ENCODE measurements at places on chromosomes 4 and X.

GRCh38 chr4:242121-242848, 63.0 kb downstream of the ZNF732 start:
- DNase-seq, result peak; percentile 55

- no peak for DNase-seq
These were observed 53.2 kb upstream of the CHRNA9 start for GRCh38 chr4:40281913-40282312.

DNA sequence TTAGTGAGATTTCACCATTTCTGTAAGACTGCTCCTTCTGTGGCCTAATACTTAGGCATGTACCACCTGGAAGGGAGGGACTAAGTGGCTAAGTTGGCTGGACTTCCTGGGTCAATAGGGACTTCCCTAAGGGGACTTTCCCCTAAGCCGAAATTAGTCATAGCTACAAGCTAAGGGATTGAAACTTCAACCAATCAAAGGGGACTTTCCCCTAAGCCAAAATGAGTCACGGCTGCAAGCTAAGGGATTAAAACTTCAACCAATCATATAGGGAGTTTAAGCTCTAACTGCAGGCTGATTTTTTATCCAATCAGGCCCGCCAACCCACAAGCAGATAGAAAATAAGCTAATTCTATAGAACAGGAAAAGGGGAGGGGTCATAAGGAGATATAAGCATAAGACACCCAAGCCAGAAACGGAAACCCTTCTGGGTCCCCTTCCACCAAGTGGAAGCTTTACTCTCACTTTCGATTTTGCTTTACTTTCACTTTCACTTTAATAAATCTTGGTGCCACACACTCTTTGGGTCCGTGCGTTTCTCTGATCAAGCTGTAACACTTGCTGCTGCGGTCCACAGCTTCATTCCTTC, 382.8 kb downstream of the KLHL4 start:
- DNase-seq, result peak; percentile 0

DNA sequence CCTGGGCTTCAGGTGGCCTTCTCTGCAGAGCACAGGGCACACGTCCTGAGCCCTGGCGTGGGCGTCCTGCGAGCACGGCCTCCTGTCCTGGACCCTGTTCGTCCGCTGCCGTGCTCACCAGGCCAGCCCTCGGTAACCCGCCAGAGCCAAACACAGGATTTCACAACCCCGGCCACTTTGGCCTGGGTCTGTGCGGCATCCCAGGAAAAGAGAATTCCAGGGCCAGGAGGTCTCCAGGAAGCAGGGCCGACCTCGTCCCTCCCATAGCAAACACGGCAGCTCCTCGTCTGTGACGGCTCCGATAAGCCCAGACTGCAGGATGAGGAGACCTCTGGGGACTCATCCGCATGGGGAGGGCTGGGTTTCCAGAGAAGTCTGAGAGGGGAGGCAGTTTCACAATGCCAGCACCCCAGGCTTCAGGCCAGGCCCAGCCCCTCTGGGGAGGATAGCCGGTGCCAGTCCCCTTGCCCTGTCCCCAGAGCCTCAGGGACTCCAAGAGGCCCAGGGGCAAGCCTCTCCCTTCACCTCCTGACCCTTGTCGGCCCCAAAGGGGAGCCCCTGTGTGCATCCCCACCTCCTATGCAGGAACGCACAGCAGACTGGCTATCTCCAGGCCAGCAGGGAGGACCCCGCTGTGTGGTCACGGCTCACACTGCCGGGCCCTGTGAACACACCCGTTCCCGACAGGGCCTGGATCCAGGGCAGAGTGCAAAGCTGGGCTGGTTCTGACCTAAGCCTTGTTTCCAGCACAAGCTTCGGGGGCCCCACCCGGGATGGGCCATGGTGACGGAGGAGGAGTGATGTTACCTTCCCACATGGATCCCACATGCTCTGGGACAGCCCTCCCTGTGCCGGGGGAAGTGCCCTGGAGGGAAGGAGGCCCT, 22.3 kb upstream of the HTRA3 start:
- DNase-seq, result no peak

DNA sequence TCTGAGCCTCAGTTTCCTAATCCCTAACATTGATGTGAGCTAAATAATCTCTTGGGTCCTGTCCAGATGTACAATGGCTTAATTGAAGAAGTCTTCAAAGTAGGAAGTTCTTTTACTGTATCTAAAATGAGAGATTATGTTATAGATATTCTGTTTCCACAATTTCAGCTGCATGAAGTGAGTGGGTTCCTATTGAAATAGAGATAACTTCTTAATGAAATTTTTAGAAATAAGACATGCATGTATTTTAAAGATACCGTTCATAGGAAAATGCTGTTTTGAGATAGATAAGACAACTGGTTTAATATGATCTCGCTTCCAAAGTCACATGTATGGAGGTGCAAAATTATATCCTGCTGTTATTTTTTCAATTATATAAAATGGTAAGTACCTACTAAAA, 71.9 kb downstream of the CLDN22 start:
- no peak for DNase-seq

DNA sequence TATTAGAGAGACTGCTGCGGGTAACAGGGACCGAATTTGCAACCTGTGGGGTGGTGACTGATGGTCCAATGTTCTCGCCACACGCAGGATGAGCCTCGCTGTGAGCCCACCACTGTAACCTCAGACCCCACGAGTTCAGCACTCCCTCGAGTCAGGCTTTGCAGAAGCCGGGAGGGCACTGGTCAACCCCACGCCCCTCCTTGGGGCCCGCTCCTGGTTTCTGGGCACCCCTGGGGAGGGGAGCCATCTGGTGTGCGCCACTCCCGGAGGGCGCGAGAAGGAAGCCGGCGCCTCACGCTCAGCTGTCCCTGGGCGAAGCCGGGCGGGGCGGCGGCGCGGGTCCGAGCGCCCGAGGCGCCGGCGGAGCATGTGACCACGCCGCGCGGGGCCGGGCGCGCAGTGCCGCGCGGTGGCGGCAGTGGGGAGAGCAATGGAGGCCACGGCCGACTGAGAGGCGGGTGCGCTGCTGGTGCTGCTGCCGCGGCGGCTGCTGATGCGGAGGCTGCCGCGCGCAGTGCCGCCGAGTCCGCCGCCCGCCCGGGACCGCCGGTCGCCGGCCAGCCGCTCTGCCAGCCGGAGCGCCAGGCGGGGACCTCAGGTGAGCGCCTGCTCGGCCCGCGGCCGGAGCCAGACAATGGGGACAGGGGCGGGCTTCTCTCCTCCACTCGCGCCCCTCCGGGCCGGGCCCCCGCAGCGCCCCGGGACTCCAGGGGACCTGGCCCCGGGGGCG, 100.1 kb downstream of the CEP135 start:
- DNase-seq, result no peak

DNA sequence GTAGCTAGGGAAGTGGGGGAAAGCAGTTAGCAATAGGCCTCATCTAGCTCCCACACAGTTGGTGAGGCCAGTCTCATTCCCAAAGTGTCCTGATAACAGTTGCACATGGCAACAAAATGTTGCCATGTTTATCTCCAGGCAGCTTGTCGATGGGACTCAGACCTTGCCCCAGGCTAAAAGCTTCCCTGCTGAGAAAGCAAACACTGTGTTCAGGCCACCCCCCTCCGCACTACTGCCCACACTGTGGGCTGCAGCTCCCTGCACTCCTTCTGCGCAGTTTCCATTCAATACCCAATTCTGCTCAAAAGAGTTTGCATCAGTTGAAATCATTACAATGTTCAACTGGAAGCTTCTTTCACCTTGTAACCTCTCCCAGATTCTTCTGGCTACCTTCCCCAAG, 287.8 kb upstream of the GK2 start:
- DNase-seq, result no peak

GRCh38 chrX:120549483-120550452, 11.0 kb downstream of the CUL4B start:
- no peak for DNase-seq

DNA sequence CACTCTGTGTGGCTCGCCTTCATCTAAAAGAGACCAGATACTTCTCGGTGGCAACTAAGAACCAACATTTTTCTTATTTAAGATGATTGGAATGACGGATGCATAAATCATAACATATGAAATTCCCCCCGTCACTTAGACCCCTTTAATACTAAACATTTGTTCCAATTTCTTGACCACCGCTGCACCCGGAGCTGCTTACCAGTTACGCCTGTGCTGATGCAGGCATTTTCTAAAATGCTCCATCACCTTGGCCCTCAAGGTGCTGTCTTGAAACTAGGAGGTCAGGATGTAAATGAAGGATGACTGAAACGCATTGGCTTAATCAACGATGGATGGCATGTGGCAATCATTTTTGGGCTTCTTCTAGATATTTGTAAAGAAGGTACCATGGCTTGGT, 130.0 kb downstream of the CPZ start:
- no peak for DNase-seq

DNA sequence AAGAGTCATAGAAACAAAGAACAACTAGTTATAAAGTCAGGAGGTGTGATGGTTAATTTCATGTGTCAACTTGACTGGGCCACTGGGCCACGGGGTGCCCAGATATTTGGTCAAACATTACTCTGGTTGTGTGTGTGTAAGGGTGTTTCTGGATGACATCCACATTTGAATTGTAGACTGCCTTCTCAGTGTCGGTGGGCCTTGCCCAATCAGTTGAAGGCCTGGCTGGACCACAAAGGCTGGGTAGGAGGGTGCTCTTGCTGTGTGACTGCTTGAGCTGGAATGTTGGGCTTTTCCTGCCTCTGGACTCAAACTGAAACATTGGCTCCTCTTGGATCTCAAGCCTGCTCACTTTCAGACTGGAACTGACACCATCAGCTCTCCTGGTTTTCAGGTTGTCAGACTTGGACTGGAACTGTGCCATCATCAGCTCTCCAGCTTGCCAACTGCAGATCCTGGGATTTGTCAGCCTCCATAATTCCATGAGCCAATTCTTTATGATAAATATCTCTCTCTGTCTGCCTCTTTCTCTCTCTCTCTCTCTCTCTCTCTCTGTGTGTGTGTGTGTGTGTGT, 41.4 kb downstream of the CLDN34 start:
- DNase-seq, result no peak

DNA sequence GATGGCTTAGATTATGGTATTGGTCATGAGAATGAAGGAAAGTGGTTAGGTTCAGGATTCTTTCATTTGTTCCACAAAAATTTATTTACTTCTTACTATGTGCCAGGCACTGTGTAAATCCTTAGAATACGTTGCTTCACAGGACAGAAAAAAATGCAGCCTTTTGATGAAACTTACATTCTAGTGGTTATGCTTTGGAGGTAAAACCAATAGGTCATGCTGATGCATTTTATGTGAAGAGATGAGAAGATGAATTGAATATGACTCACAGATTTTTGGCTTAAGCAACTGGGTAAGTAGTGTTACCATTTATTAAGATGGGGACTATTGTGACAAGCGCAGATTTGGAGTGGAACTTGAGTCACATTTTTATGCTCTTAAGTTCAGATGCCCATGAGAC, 165.3 kb downstream of the GLRA2 start:
- no peak for DNase-seq

DNA sequence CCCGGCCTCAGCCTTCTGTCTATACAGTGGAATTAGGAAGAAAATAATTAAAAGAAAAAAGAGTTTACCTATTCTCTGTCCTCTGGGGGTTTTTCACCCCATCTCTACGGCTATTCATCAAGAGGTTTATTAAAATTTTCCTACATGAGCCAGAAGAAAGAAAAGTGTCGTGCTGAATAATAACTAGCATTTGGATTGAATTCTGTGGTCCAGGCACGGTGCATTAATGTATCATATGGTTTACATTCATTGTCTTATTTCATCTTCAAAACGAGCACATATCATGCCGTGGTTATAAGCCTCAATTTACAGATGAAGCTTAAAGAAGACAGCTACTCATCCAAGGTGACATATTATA, 5.4 kb upstream of the NAA15 start:
- no peak for DNase-seq

DNA sequence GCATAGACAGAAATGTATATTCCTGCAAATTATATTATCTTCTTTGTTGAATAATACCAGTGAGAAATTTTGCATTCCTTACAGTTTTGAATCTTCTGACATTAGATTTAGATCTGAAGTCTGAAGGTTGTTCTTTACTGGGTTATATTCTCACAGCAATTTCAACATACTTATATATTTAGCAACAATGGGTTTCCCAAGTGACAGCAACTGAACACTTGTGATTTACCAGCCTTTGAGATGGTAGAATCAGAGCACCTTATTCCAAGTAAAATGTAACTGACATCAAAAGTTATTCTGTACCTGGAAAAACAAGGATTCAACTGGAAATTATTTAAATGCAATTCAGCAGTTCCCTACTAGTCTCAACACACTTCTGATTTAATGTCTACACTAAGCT, 66.0 kb downstream of the RELL1 start:
- no peak for DNase-seq

- DNase-seq, result no peak
These were observed 1.0 kb upstream of the SUV39H1 start for GRCh38 chrX:48695534-48695896.

DNA sequence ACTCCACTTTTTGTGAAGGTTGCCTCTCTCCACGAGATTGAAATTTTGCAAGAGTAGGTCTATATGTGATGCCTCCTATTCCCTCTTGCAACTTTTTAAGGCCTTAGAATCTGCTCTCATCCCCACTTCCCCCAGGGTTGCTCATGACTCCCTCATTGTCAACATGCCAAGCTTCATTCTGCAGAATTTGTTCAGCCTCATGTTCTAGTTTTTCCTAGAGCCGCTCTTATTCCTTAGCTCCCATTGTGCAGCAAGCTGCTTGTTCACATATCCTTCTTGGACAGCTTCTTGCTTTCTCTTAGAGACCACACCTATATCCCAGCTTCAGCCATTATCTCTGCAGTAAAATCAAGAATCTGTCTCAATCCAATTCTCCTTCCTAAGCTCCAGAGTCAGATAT, 82.4 kb downstream of the CNGA2 start:
- no peak for DNase-seq

- DNase-seq, result no peak
These were observed 293.4 kb upstream of the TENM3 start for GRCh38 chr4:181949704-181950312.

- DNase-seq, result no peak
These were observed 15.9 kb downstream of the AREG start for GRCh38 chr4:74460833-74461232.

GRCh38 chr4:122815248-122815647, 11.4 kb upstream of the FGF2 start:
- DNase-seq, result no peak

DNA sequence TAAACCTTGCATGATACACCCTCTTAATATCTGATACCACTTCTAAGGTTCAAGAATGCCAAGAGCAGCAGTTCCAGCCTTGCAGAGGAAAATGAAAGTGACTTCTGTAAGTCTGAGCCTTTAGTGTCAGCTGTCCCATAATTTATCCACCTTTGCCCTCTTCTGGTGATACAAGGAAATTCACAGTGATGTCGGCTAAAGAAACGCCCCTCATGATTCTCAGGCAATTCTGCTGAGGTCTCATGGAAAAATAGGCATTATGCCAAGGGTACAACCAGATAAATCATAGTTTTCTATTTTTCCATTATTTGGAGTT, 172.2 kb upstream of the CXCL13 start:
- no peak for DNase-seq

GRCh38 chr4:81412946-81413495, 58.7 kb downstream of the RASGEF1B start:
- no peak for DNase-seq

DNA sequence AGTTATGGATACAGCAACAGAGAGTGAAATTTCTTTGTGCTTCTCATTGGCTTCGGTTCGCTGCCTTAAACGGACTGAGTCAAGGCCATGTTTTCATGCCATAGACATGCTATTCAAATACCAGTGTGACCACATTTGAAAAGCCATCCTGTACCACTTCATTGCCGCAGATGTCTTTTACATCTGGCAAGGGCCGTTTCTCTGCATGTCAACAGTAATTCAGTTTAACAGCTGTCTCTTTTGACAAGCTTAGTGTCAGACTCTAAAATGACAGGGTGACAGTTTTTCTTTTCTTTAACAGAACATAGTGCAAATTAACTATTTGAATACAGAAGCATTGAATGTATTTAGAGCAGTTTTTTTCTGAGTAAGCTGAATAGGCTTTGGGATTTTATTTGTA, 362.2 kb upstream of the POU3F4 start:
- DNase-seq, result no peak
